ENCODE measurements at places on chromosomes 7 and 10. TPM values are rescaled to one million over a fixed set of nuclear protein-coding genes. Genes with fewer than 3 reads are reported as not detected.

The WNT2 gene
- not detected for total RNA-seq

The NPSR1 gene
- total RNA-seq: not detected

The GNG11 gene
- 15.0 TPM for total RNA-seq

The NME8 gene
- total RNA-seq: not detected

The CHAT gene
- not detected for total RNA-seq

The STAG3 gene
- not detected for total RNA-seq

The CHST3 gene
- 26.0 TPM for total RNA-seq

The CYP3A7 gene
- total RNA-seq: not detected

- H3K36me3 ChIP-seq: no peaks in the 10 kb centered on the region
- DNase-seq: no peak
- no peaks in the 10 kb centered on the region for H3K4me1 ChIP-seq
- H3K4me3 ChIP-seq: no peak overlapping the region
- no peak overlapping the region for H3K27ac ChIP-seq
- no peaks in the 10 kb centered on the region for H3K27me3 ChIP-seq
Observed at GRCh38 chr10:19811540-19811939, 4.7 kb upstream of the PLXDC2 start.

DNA sequence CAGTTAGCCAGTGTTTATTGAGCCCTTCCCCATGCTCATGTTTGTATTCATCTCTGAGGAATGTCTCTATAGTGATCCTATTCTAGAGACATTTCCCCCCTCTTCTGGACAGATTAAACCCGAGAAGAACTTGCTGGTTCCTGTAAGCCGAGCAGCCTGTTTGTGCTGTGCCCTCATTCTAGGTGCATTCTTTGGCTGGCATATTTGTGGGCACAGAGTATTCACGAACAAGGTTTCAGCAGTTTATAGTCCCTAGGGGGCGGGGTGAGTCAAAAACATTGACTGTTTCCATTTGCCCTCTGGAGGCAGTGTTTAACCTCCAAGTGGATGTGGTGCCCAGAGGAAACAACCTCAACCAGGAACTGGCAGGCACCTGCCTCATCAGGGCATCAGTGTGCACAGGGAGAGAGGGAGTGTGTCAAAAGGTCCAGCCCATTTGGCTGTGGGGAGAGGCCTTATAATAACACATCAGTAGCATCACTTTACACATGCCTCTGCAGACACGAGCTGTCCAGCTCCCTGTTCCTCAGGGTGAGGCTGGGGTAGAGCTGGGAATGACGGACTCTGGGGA lies 273.3 kb upstream of the LRGUK start:
- H3K4me3 ChIP-seq: no peak overlapping the region
- no peaks in the 10 kb centered on the region for H3K36me3 ChIP-seq
- H3K27ac ChIP-seq: no peak overlapping the region

- H3K4me1 ChIP-seq: no peaks in the 10 kb centered on the region
- no peaks in the 10 kb centered on the region for H3K27me3 ChIP-seq
- no peaks in the 10 kb centered on the region for H3K36me3 ChIP-seq
- H3K4me3 ChIP-seq: no peak overlapping the region
- DNase-seq: no peak
Observed at GRCh38 chr10:78659598-78659967, 409.2 kb upstream of the ZMIZ1 start.

- no peaks in the 10 kb centered on the region for H3K27me3 ChIP-seq
- H3K27ac ChIP-seq: no peak overlapping the region
- H3K4me1 ChIP-seq: no peaks in the 10 kb centered on the region
- no peak overlapping the region for H3K4me3 ChIP-seq
- H3K36me3 ChIP-seq: no peaks in the 10 kb centered on the region
Observed at GRCh38 chr7:80018941-80019808, 115.5 kb upstream of the GNAI1 start.

GRCh38 chr10:21724687-21725367 lies 190.8 kb downstream of the MLLT10 start:
- no peaks in the 10 kb centered on the region for H3K36me3 ChIP-seq
- H3K4me3 ChIP-seq: no peak overlapping the region
- H3K27ac ChIP-seq: no peak overlapping the region
- H3K27me3 ChIP-seq: no peaks in the 10 kb centered on the region

DNA sequence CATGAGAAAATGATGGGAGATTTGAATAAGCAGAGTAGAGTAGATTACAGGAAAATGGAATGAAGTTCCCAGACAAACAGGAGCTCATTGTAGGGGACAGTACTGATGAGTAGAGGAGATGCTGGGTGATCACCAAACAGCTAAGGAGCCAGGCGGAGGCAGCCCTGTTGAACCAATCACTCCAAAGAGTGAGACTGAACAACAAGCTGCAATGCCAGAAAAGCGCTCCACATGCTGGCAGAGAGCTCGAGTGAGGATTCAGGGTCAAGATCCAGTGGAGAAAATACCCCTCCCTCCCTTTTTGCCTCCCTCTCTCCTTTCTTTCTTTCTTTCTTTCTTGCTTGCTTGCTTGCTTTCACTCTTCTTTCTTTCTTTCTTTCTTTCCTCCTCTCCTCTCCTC lies 133.3 kb downstream of the PFKFB3 start:
- no peak for DNase-seq
- H3K27ac ChIP-seq: no peak overlapping the region
- no peak overlapping the region for H3K4me3 ChIP-seq
- no peaks in the 10 kb centered on the region for H3K4me1 ChIP-seq
- no peaks in the 10 kb centered on the region for H3K36me3 ChIP-seq
- no peaks in the 10 kb centered on the region for H3K27me3 ChIP-seq

- peak overlapping the region; percentile 60 for H3K27ac ChIP-seq
- peaks cover 46% of the 10 kb centered on the region for H3K4me1 ChIP-seq
- no peaks in the 10 kb centered on the region for H3K36me3 ChIP-seq
Observed at GRCh38 chr7:36047091-36047658, 105.9 kb upstream of the EEPD1 start.

DNA sequence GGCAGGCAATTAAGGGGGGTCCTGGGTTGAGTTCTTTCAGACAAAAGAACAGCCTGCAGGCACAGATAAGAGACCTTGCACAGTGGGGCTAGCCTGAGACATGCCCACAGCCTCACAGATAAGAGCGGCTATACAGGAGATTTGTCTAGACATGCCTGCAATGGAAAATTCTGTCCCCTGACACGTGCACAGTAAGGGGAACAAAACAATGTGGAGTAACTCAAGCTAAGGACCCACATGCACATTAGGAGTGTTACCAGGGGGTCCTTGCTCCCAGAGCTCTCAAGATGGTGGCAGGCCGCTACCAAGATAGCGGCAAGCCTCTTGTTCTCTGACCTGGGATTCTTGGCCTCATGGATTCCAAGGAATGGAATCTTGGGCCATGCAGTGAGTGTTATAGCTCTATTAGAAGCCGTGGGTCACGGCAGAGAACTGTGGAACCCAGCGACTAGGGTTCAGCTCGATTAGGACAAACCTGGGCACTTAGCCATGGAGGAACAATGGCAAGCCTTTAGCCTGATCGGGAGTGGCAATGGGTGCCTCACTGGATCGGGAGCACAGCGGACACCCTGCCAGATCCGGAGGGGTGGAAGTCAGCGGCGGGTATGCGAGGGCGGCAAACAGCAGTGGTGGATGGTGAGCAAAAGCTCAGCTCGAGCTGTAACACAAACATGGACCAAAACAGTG lies 196.9 kb downstream of the CCSER2 start:
- H3K36me3 ChIP-seq: no peaks in the 10 kb centered on the region
- H3K4me1 ChIP-seq: no peaks in the 10 kb centered on the region
- no peak overlapping the region for H3K27ac ChIP-seq
- DNase-seq: no peak

DNA sequence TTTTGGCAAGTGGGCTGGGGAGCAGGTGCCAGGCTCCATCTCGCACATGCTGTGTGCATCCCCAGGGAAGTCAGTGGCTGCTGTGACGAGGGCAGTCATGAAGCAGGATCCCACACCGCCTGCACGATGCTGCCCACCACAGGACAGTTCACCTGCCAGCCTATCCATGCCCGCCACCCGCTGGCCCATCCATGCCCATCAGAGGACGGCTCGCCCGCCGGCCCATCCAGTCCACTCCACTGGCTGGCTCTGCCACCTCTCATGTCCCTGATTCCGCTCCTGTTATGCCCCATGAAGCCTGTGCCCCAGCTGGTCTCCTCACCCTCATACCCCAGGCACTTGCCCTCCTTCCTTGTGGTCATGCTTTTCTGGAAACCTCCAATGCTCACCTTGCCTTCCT lies 18.2 kb upstream of the INMT start:
- no peak overlapping the region for H3K4me3 ChIP-seq
- no peaks in the 10 kb centered on the region for H3K27me3 ChIP-seq
- DNase-seq: no peak
- no peaks in the 10 kb centered on the region for H3K36me3 ChIP-seq
- no peaks in the 10 kb centered on the region for H3K4me1 ChIP-seq

- H3K4me3 ChIP-seq: peak overlapping the region; percentile 82
- no peak for DNase-seq
- peaks cover 62% of the 10 kb centered on the region for H3K4me1 ChIP-seq
Observed at GRCh38 chr7:151082141-151083070, 887 bp downstream of the TMUB1 start.

DNA sequence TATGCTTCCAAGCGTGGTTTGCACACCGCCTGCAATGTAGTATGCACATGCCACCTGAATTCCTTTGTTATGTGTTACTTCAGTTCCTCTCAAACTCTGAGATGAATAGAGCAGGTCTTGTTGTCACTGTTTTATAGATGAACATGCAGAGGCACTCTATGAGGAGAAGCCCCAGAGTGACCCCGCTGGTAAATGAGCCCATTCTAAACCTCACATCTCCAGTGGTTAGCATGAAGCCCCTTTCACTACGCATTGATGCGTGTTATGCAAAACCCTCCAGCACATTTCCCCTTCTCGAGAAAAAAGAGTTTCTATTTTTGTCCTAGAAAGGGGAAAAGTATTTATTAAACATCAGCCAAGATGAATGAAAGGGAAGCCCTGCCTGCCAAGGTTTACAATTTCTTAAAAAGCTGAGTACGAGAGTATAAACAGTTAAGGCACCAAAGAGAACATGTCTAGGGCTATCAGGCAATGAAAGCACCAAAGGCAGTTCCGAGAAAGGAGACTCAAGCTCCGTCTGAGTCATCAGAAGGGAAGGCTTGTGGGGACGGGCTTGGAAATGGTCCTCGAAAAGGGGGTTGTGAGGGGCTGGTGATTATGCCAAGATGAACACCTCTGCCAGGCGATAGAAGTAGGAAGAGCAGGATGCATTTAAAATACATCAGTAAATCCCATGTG lies 58.7 kb upstream of the PFKP start:
- H3K27me3 ChIP-seq: no peaks in the 10 kb centered on the region
- no peaks in the 10 kb centered on the region for H3K36me3 ChIP-seq
- no peak overlapping the region for H3K27ac ChIP-seq
- H3K4me1 ChIP-seq: no peaks in the 10 kb centered on the region
- DNase-seq: no peak

Data from vagina (tissue), 2 donors.